ENCODE measurements at places on chromosomes 2 and 18.
A peak's percentile ranks its signal among the peaks of the same experiment; 100 is the strongest.

DNA sequence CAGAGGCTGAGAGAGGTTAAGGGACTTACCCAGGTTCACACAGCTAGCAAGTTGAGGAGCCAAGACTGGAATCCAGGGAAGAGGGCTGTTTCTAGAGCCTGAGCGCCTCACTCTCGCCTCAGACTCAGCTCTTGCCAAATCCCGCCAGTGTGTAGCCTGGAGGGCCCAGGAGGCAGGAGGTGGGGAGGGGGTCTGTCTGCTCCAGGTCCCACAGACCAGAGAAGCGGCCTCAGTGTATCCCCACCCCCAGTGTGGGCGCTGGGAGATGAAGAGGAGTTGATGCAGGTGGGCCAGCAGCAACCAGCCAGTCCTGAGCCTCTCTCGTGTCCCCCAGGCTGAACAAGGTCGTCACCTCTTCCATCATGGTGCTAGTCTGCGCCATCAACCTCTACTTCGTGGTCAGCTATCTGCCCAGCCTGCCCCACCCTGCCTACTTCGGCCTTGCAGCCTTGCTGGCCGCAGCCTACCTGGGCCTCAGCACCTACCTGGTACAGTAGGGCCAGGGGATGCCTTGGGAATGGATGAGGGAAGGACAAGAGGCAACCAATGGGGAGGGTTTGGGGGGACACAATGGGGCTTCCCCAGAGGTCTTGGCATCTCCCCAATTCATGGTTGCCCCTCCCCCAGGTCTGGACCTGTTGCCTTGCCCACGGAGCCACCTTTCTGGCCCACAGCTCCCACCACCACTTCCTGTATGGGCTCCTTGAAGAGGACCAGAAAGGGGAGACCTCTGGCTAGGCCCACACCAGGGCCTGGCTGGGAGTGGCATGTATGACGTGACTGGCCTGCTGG lies 5.2 kb upstream of the CTDSP1 start:
- no peak for DNase-seq

DNA sequence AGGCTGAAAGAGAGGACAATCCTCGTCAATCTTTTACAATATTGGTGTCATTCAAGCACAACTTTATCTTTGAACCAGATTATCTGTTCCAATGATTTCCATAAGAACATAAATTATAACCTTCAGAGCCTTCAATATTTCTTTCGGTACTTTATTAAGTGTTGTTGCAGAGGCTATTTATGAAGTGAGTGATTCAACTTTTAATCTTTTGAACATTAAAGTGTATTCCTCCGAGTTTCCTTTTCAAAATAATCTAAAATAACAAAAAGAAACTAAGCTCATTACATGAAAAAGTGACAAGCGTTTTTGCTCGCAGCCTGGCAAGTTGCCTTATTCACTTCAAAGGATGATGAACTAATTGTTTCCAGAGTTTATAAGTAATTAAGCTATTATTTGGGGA lies 149.0 kb downstream of the MEIS1 start:
- no peak for DNase-seq

DNA sequence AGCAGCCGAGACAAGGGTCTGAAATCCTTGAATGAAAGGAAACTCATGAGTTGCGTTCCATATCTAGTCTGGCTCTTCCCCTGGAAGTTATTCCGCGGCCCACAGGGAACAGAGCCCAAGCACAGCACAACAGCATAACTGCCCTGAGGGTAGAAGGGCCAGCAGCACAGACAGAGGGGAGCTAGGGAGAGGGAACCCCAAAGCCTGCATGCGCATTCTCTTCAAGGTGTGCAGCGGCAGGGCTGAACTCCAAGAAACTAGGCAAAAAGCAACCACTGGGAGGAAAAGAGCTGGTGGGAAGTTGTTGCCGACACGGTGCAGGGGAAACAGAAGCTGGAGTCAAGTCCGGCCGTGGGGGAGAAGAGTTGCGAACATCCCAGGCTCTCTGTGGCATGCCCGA lies 11.8 kb downstream of the GPR148 start:
- DNase-seq, result no peak

DNA sequence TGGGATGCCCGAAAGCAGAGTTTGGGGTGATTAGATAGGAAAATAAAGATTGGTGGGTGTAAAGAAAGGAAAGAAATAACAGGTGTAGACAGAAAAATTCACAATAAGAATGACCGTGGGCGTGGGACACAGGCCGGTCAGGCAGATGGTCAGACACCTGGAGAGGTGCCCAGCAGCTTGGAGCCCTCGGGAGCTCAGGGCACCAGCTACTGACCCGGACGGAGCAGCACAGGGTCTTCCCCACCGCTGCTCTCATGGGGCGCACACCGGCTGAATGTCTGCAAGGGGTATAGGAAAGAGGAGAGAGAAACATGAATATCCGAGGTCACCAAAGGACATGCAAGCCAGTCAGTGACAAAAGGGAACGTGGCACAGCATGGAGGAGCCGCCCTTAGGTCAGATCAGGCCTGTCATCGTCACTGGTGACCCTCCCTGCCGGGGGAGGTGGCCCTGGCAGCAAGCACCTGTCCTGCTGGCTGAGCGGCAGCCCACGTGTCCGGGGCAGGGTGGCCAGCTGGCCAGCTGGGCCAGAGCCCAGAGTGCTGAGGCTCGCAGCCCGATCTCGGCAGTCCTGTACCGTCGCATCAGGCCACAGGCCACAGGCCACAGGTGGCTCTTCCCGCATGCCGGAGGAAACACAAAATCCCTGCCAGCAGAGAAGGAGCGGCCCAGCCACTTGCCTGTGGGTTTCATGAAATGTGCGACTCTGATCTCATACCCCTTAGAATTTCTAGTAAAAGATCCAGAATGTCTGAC lies 112.0 kb upstream of the NDUFV2 start:
- DNase-seq, result no peak

- DNase-seq, result no peak
Observed at GRCh38 chr2:74297391-74297790, 45.8 kb downstream of the SLC4A5 start.

GRCh38 chr2:127857265-127857808 lies 618 bp downstream of the POLR2D start:
- no peak for DNase-seq

GRCh38 chr2:65017335-65017734 lies 28.1 kb downstream of the SLC1A4 start:
- DNase-seq, result no peak

DNA sequence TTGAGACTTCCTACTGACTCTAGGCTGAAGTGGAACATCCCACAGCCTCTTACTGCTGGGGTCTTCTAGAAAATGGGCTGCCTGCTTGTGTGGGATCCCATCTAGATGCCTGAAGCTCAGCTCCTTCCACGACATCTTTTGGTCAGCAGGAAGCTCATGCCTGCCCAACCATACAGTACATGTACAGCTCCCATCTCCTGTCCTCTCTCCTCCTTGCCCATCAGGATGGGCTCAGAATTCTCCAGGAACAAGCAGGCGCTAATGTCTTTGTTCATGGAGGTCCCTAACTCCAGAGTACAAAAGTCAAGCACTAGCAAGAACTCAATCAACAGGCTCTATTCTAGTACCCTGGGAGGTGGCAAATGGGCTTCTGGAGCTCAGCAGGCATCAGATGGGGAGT lies 31.7 kb upstream of the GPR17 start:
- DNase-seq, result no peak

DNA sequence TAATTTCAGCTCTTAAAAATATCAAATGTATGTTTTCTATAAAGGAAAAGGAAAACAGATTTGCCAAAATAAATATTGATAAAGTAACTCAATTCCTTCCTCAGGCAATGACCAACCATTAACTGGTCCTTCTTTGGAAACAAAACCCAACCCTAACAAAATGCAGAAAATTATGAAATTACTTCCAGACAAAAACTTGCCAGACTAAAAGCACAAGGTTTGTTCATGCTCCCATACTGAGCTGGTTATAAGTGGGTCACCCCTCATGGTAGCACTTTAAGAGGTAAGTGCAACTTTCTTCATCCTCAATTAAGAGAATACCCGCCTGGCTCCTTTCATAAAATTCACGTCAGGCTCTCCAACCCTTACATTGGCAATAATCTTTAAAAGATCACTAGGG lies 31.1 kb upstream of the TTC32 start:
- no peak for DNase-seq

DNA sequence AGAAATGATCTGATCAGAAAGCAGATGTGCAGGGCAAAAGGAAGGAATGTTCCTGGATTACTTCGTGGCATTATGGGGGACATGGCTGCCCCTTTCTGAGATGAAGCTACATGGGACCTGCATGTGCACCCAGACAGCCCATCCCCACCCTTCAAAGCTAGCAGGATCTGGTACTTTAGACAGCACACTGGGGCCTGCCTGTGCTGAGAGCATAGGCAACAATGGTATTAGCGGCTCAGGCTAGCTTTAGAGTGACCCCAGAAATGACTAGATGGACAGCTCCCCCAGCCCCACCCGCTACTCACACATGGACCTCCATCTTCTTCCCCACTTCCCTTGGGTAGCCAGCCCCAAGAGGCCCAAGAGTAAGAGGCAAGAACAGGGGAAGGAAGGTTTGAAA lies 61.5 kb upstream of the NFE2L2 start:
- no peak for DNase-seq

- no peak for DNase-seq
Observed at GRCh38 chr2:16304876-16305590, 360.6 kb downstream of the CYRIA start.

DNA sequence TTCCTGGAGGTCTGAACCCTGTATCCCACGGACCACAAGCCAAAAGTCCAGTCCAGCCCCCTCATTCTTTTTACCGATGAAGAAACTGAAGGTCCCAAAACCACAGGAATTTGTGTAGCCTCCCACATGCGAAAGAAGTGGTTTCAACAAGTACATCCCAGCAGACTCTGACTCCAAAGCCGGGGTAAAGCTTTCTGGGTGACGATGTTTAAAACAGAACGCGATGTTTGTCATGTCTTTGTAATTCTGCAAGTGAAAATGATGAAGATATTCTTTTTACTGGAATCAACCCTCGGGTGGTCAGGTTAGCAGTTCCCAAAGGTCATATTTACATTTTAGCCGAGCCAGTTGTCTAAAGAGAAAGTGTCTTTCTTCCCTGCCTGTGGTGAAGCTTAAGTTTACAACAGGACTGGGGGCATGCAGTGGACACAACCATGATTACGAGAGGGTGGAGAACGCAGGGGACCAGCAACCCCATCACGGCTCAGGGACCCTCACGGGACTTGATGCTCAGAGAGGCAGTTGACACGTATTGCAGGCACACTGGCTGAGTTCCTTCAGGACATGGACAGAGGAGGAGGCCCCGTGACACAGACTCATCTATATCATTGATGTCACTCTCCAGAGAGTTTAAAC lies 17.8 kb upstream of the TMEM131 start:
- DNase-seq, result no peak

DNA sequence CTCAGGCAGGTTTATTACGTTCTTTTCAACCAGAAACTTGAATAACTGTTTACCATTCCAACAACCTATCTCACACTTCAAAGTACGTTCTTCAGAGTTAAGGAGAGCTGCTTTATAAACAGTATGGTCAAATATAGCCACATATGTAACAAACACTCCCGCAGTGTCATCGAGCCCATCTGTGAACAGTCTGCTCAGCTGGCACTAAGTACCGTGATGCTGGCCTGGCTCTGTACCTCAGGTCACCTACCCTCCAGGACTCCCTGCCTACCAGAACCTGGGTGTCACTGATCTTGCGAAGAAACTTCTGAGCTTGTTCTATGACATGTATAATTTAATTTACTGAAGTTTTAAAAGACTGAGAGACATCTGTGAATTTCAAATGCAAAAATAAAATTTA lies 71.4 kb downstream of the SEPTIN10 start:
- DNase-seq, result no peak

GRCh38 chr18:76546088-76546435 lies 51.0 kb upstream of the ZNF516 start:
- DNase-seq, result no peak

GRCh38 chr18:58674863-58675472 lies 3.7 kb downstream of the MALT1 start:
- no peak for DNase-seq

DNA sequence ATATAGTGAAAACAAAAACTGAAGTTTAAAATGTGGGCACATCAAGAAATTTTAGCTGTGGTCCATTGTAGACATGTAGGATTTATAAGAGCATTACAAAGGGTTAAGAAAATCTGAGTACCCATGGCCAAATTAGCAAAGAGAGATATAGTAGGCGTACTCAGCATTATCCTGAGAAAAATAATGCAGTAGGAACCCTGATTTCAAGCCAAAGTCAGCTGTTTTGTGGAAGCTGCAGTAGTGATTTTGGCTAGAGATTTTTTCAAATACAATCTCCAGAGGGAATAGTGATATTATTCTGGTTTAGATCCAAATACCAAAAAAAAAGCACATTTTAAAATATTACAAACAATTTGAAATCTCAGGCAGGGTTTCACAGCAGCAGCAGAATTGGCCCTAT lies 450.9 kb downstream of the FBXO15 start:
- DNase-seq, result no peak

- no peak for DNase-seq
Observed at GRCh38 chr2:235669983-235670962, 176.4 kb downstream of the AGAP1 start.

- no peak for DNase-seq
Observed at GRCh38 chr2:134181219-134181618, 72.7 kb upstream of the MGAT5 start.

GRCh38 chr2:69779258-69780001 lies 37.5 kb downstream of the ANXA4 start:
- peak; percentile 76 for DNase-seq

DNA sequence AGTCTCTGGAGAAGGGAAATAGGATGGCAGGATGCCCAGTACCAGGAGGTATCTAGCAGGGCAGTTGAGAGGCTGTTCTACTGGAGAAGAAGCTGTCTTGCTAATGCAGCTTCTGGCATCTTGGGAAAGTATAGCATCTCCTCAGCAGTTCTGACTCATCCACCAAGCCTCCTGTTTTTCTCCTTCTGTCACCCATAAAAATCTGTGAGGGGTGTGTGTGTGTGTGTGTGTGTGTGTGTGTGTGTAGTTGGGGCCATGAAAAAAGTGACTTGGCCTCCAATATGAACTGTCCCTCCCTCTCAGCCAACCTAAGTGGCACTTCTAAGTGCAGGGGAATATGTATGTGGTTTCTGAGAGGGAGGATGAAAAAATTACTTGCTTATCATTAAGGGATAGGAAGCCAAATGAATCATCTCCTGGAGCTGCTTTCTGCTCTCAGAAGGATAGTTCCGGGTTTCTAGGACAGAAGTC lies 83.9 kb downstream of the CBLN2 start:
- DNase-seq, result no peak

DNA sequence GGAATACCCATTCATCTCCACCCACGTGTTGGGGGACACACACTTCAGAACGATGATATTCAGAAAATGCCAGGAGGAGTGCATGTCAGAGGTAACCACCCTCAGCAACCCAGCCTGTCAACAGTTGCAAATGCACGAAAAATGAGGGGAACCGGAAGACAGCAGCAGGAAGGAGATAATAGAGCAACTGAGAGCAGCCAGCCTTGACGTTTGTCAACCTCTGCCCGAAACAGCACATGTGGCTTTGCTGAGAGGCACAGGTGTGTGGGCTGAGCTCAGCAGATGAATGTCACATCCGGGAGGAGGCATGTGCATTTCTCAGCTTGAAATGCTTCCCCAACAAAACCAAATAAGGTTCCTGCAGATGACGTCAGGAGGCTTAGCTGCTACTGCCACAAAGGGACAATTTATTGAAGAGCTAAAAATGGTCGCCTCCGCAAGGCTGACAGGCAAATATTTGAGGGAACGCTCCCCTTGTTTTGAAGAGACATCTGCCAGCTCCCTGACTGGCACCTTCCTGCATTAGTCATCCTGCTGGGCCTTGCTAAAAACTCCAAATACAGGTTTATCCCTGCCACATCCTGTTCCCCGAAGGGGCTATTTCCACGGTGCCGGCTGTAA lies 419.0 kb downstream of the NBAS start:
- no peak for DNase-seq

GRCh38 chr2:237500681-237501424 lies 13.8 kb downstream of the MLPH start:
- DNase-seq, result peak; percentile 94

- DNase-seq, result no peak
Observed at GRCh38 chr2:136332436-136333095, 214.6 kb upstream of the CXCR4 start.

Measured in HCT116 (cell line).